ENCODE measurements at places on chromosomes 1 and 21. TPM values are rescaled to one million over a fixed set of nuclear protein-coding genes. Genes with fewer than 3 reads are reported as not detected.
A peak's percentile ranks its signal among the peaks of the same experiment; 100 is the strongest.

DNA sequence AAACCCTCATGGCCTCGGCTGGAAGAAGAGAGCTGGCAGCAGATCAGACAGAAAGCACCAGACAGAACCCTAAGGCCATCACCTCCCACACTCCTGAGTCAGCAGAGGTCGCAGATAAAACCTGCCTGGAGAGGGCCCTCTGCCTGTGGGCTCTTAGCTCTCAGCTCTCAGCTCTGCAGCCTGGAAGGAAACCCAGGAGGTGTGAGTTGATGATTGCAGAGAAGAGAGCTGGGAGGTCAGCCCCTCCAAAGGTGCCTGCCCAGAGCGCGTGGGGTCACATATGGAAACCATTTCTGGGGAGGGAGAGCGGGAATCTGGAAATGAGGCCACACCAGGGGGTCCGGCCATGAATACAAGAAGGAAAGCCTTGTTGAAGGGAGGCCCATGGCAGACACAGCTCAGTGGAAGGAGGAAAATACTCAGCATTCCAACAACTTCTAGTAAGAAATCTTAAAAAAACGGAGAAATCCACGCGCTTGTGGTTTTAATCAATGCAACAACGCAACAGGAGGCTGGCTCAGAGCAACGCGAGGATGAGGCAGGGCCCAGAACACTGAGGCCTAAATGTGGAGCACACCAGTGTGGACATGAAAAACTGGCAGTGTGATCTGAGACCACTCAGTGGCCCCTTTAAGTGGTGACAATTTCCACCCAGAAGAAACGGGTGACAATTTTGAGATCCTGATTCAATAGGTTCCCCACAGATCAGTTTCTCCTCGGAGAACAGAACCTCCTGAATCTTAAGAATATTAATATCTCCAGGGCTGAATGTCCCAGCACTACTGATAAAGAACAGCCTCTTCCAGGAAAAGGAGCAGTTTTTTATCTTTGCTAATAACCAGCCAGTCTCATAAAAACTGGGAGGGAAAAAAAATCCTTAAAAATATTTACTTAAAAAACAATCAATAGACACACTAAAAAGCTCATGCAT is 45.7 kb downstream of the PSMG1 start:
- no peaks in the 10 kb centered on the region for H3K27me3 ChIP-seq
- no peak for DNase-seq
- no peak overlapping the region for H3K4me3 ChIP-seq
- no peaks in the 10 kb centered on the region for H3K4me1 ChIP-seq

- no peak for DNase-seq
- no peaks in the 10 kb centered on the region for H3K27me3 ChIP-seq
- H3K27ac ChIP-seq, result peak overlapping the region; percentile 96
- peaks cover 15% of the 10 kb centered on the region for H3K36me3 ChIP-seq
- no peak overlapping the region for H3K4me3 ChIP-seq
- H3K4me1 ChIP-seq, result peaks cover 9% of the 10 kb centered on the region
Observed at GRCh38 chr1:8343044-8343443, 25.1 kb downstream of the SLC45A1 start.

- H3K27me3 ChIP-seq, result no peaks in the 10 kb centered on the region
- no peak overlapping the region for H3K4me3 ChIP-seq
- H3K27ac ChIP-seq, result no peak overlapping the region
Observed at GRCh38 chr1:102858695-102859094, 249.6 kb downstream of the COL11A1 start.

- H3K36me3 ChIP-seq, result no peaks in the 10 kb centered on the region
- peaks cover 10% of the 10 kb centered on the region for H3K27me3 ChIP-seq
- no peak overlapping the region for H3K27ac ChIP-seq
- H3K4me3 ChIP-seq, result peak overlapping the region; percentile 39
- DNase-seq, result no peak
Observed at GRCh38 chr1:4655674-4656532, 1.5 kb downstream of the AJAP1 start.

GRCh38 chr1:246210756-246211155 is 296.3 kb downstream of the SMYD3 start:
- no peaks in the 10 kb centered on the region for H3K36me3 ChIP-seq
- no peaks in the 10 kb centered on the region for H3K4me1 ChIP-seq
- no peak for DNase-seq
- no peak overlapping the region for H3K27ac ChIP-seq
- H3K27me3 ChIP-seq, result no peaks in the 10 kb centered on the region
- H3K4me3 ChIP-seq, result no peak overlapping the region

DNA sequence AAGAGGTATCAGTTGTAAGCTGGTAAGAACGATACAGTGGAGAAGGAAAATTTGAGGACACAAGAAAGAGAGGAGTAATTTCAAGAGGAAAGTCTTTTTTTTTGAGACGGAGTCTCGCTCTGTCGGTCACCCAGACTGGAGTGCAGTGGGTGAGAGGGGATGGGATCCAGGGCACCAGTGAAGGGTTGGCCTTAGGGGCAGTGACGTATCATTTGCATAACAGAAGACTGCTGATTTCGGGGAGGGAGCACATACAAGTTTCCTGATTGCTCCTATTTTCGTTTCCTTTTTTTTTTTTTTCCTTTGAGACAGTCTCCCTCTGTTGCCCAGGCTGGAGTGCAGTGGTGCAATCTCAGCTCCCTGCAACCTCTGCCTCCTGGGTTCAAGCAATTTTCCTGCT is 4.2 kb downstream of the S100A13 start:
- peaks cover 18% of the 10 kb centered on the region for H3K4me1 ChIP-seq
- H3K27me3 ChIP-seq, result no peaks in the 10 kb centered on the region
- H3K36me3 ChIP-seq, result no peaks in the 10 kb centered on the region
- H3K4me3 ChIP-seq, result no peak overlapping the region
- DNase-seq, result no peak

DNA sequence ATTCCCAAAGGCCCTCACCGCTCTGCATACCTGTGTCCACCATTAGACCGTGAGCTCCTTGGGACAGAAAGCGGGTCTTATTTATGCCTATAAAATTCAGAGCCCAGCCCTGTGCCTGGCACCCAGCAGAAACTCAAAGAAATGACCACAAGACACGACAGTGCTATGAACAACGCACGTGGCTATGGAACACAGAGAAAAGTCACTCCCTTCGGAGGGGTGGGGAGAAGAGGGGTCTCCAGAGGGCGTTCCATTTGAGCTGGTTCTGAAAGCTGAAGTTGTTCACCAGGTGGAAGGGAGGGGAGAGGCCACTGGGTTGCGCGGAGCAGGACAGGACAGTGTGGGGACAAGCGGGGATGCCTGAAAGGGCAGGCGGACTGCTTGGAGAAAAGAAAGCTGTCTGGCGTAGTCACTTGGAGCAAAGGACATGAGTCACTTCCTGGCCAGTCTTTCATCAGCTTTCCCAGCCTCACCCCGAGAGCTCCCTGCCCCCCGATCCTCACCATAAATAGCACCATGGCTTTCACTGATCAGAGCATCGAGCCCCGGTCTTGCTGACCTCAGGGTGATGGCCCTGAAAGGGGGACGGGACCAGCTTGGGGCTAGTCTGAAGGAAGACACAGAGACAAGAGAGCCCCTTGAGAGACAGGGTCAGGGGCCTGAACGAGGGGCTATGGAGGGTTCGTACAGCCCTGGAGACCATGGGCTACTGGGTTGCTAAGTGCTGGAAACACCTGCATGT is 28.5 kb downstream of the ECE1 start:
- no peak overlapping the region for H3K4me3 ChIP-seq
- H3K27me3 ChIP-seq, result no peaks in the 10 kb centered on the region

DNA sequence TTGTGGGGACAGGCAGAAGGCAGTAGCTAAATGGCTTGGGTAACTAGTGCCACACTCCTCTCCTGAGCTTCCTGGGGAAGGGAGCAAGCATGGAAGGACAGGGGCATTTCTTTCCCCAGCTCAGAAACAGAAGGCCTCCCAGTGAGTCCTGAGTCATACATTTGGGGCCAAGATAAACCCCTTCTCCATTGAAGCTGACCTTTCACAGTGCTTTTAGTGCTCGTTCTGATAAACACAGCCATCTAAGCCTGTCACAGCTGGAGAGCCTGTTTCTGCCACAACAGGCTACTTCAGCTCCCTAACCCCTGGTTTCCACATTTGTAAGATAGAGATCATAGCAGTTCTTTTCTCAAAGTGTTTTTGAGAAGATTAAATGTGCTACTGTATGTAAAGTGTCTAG is 374.0 kb downstream of the LMX1A start:
- no peaks in the 10 kb centered on the region for H3K36me3 ChIP-seq
- no peaks in the 10 kb centered on the region for H3K27me3 ChIP-seq
- no peak for DNase-seq

- H3K36me3 ChIP-seq, result no peaks in the 10 kb centered on the region
- H3K4me1 ChIP-seq, result no peaks in the 10 kb centered on the region
- H3K27ac ChIP-seq, result no peak overlapping the region
- no peak for DNase-seq
- H3K27me3 ChIP-seq, result no peaks in the 10 kb centered on the region
Observed at GRCh38 chr1:3679098-3679555, 26.8 kb downstream of the TP73 start.

- no peak for DNase-seq
- H3K4me3 ChIP-seq, result no peak overlapping the region
- no peaks in the 10 kb centered on the region for H3K36me3 ChIP-seq
Observed at GRCh38 chr1:97365026-97365425, 555.8 kb downstream of the DPYD start.

GRCh38 chr1:211217392-211217791 is 41.8 kb upstream of the RCOR3 start:
- no peaks in the 10 kb centered on the region for H3K4me1 ChIP-seq
- H3K4me3 ChIP-seq, result no peak overlapping the region
- no peak overlapping the region for H3K27ac ChIP-seq
- no peaks in the 10 kb centered on the region for H3K36me3 ChIP-seq
- DNase-seq, result no peak

GRCh38 chr1:209648931-209649776 is 3.1 kb downstream of the LAMB3 start:
- peaks cover 24% of the 10 kb centered on the region for H3K4me1 ChIP-seq
- H3K4me3 ChIP-seq, result no peak overlapping the region
- H3K36me3 ChIP-seq, result no peaks in the 10 kb centered on the region

GRCh38 chr1:210800756-210801155 is 333.2 kb downstream of the KCNH1 start:
- H3K4me1 ChIP-seq, result no peaks in the 10 kb centered on the region
- no peaks in the 10 kb centered on the region for H3K27me3 ChIP-seq
- no peak overlapping the region for H3K27ac ChIP-seq
- H3K4me3 ChIP-seq, result no peak overlapping the region
- no peaks in the 10 kb centered on the region for H3K36me3 ChIP-seq
- no peak for DNase-seq

DNA sequence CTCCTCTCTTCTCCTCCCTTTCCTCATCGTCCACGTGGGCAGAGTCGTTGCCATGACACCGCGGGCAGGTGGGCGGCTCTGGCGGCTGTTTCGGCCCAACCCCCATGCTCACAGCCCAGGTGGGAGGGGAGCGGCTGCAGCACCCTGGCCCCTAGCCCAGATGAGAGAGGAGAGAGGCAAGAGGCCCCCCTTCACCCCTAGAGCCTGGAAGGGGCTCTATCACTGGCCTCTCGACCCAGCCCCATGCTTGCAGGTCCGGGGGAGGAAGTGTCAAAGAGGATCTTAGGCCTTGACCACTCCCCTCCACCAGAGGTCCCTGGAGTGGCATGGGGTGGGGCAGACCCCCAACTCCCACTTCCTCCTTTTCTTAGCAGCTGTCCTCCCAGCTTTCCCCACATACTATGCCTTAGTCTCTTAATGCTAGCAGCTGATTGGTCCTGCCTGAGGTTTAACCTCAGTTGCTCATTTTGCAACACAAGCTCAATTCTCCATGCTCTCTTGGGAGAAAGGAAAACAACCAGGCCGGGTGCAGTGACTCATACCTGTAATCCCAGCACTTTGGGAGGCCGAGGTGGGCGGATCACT is 10.4 kb downstream of the DLGAP3 start:
- H3K4me1 ChIP-seq, result no peaks in the 10 kb centered on the region
- H3K27me3 ChIP-seq, result no peaks in the 10 kb centered on the region
- no peak for DNase-seq
- H3K4me3 ChIP-seq, result no peak overlapping the region
- no peak overlapping the region for H3K27ac ChIP-seq

DNA sequence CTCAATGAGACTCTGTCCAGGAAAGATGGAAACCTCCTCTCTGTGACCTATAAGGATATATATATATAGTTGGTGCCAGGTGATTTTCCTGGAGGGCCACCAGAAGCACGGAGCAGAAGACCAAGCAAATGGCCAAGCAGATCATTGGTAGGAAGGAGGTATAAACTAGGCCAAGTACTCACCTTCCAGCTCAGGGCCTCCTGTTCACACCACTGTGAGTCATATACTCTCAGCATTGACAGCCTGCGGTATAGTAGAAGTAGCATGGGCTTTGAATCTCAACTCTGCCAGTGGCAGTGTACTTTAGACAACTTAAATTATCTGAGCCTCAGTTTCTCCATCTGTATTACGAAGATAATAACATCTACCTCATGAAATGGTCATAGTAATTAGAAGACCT is 15.4 kb downstream of the IL12RB2 start:
- no peaks in the 10 kb centered on the region for H3K4me1 ChIP-seq
- no peak for DNase-seq
- no peak overlapping the region for H3K27ac ChIP-seq
- H3K4me3 ChIP-seq, result no peak overlapping the region
- no peaks in the 10 kb centered on the region for H3K27me3 ChIP-seq

DNA sequence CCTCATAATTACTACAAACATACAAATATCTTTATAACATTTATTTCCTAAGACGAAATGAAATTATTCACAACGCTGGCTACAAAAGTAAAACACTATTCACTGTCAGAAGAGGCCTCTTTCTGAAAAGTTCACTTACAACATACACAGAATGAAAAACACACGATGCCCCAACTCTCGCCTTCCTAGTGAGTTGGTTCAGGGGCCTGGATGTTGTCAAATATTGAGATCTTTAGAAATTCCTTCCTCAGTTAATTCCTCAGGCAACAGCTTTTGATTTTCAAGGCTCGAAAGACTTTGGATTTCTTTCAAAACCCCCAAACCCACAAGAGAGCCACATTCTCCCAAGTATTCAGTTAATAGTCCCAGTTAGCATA is 14.2 kb upstream of the KCNE1 start:
- peak overlapping the region; percentile 67 for H3K4me3 ChIP-seq
- H3K36me3 ChIP-seq, result peaks cover 5% of the 10 kb centered on the region
- no peaks in the 10 kb centered on the region for H3K27me3 ChIP-seq
- DNase-seq, result no peak
- H3K27ac ChIP-seq, result peak overlapping the region; percentile 96
- peaks cover 36% of the 10 kb centered on the region for H3K4me1 ChIP-seq

GRCh38 chr1:232353001-232353400 is 276.9 kb downstream of the SIPA1L2 start:
- no peaks in the 10 kb centered on the region for H3K36me3 ChIP-seq
- no peaks in the 10 kb centered on the region for H3K27me3 ChIP-seq
- H3K27ac ChIP-seq, result no peak overlapping the region
- H3K4me1 ChIP-seq, result no peaks in the 10 kb centered on the region

GRCh38 chr21:27622631-27623030 is 655.7 kb upstream of the ADAMTS5 start:
- H3K27me3 ChIP-seq, result no peaks in the 10 kb centered on the region
- no peak for DNase-seq
- H3K27ac ChIP-seq, result no peak overlapping the region
- no peaks in the 10 kb centered on the region for H3K36me3 ChIP-seq
- H3K4me1 ChIP-seq, result peaks cover 4% of the 10 kb centered on the region
- H3K4me3 ChIP-seq, result no peak overlapping the region

- no peak for DNase-seq
- peak overlapping the region; percentile 96 for H3K4me3 ChIP-seq
- no peak overlapping the region for H3K27ac ChIP-seq
- peaks cover 19% of the 10 kb centered on the region for H3K4me1 ChIP-seq
- peaks cover 23% of the 10 kb centered on the region for H3K36me3 ChIP-seq
Observed at GRCh38 chr1:110341872-110342331, 2.7 kb downstream of the RBM15 start.

INPP5B gene
- total RNA-seq, result 11.7 TPM

TNFRSF4 gene
- 4.8 TPM for total RNA-seq

TMEM82 gene
- not detected for total RNA-seq

USP48 gene
- 41.3 TPM for total RNA-seq

CACHD1 gene
- total RNA-seq, result 4.3 TPM

CD160 gene
- not detected for total RNA-seq

SH2D2A gene
- not detected for total RNA-seq
